Activated T-cell treated with anti-CD3 and anti-CD28 coated beads, Interleukin-2, amount 50 U/mL, for 4 hours (primary cell): ENCODE measurements at places on chromosomes 16 and 17.
A peak's percentile ranks its signal among the peaks of the same experiment; 100 is the strongest.

- no peak for DNase-seq
Observed at GRCh38 chr17:10116267-10116666, 82.1 kb downstream of the GAS7 start.

DNA sequence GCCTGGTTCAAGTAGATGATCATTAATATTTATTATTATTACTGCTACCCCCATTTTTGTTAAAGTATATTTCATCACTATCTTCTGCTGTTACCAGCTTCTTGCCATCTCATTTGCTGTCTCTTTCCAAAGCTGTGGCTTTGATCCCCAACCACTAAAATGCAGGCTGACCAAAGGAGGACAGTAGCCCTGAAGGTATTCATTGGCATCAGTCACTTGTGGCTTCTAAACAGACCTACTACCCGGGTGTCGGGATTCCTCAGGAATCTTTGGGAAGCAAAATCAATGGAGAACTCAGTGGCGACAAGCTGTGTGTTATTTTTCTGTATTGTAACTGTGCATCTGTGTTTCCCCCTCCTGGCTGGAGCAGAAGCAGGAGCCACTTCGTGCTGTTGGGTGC, 379.2 kb upstream of the ERCC4 start:
- no peak for DNase-seq

DNA sequence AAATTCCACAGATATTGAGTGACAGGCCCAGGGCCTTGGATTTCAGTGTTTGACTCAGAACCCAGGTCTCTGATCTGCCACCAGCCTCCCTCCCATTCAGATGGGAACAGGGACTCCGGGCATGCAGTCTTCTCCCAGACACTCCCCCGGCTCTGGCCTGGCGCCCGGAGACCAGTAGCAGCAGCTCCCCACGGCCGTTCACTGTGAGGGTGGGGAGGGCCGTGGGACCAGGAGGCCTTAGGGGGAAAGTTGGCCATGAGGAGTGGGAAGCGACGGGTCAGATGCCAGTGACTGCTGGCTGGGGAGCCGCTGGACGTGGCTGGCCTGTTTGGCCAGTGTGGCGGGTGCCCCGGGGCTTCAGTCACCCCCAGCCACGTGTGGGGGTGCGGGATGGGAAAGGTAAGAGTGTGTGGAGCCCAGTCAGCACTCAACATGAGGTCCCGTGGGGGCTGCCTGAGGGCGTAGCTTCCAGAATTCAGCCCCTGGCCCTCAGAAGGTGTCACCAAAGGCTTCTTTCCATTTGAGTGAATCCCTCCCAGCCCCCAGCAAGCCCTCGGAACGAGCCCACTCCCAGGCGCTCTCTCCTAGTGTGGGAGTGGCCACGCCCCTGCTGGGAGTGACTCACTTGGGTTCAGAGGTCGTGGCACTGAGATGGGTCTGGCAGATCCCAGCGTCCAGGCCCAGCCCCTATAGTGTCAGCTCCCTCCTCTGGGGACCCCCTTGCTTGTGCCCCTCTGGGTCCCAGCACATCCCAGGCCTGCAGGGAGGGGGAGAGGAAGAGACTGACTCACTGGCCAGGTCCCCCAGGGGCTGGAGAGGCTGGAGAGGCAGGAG, 309.4 kb downstream of the SEC14L1 start:
- peak; percentile 67 for DNase-seq

DNA sequence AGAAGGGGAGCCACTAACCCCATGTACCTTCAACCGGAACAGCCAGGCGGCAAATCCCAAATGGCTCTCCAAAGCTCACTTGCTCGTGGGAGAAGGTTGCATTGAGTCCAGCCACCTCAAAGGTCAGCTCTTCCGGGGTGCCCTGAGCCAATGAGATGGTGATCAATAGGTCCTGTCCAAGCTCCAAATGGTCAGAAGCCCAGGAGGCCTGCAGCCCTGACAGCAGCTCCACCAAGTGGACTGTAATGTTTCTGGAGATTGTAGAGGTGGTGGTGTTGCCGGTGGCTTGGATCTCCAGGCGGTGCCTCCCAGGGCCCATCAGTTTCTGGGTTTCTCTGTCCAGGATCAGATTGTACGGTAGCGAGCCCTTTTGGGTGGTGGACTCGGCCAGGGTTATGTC, 39.9 kb upstream of the BCO1 start:
- no peak for DNase-seq

GRCh38 chr16:67190041-67190440, at the start of gene EXOC3L1:
Gene EXOC3L1 (minus strand): TSS chr16:67190136. CDS start chr16:67189676, 460 bp downstream.
- DNase-seq = no peak

DNA sequence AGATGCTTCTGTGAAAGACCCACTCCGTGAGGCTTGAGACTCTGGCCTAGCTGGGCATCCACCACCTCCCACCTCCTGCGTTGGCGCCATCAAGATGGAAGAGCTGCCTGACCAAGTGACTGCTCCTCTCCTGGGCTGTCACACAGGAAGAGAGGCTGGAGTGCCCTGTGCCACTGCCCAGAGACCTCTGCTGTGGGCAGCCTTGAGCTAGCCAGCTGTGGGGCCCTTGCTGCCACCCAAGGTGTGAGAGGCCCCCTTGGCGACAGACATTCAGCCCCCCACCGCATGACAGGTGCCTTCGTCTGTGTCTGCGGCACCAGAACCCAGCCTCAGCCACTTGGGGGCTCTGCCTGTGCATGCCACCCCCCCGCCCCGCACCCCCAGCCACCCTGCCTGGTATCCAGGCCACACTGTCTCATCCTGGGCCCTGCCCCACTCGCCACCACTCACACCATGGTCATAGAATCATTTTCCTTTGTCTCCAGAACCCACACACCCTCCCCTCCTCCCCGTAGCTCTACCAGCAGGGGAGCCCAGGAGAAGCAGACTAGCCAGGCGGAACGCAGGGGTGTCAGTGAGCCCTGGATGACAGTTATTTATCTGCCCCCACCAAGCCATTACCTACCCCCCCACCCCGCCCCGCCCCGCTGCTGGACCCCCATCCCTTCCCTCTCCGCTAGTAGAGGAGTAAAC, 120.9 kb upstream of the LHX1 start:
- no peak for DNase-seq

DNA sequence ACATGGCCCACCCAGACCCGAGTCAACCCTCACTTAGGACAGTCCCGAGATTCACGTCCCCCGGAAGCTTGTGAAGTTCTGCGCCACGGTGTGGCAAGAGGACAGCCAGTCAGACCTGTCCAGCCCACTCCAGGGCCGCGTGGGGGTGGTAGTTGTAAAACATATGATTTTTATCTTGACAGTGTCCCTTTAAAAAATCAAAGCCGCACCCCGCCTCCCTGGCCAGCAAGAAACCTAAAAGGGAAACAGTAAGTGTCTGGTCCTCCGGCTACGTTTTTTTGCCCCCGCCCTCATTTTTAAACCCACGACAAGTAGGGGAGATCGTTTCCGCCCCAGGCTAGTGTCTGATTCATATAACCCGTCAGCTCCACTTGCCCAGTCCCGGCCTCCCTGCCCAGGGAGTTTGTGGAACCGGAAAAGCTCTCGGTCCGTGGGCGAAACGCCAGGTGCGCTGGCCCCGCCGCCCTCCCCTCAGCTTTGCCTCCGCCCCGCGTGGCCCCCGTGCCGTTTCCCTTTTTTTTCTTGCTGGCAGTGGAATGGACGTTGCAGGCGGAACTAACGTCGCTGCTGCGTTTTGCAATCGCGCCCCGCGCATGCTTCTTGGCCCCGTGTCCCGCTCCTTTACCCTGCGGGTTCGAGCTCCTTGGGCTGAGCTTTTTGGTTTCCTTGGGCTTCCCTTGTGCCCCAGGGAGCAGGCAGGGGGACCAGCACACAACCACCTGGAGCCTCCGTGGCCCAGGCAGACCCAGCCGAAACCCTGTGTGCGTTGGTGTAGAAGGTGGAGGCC, 13.3 kb upstream of the NUDT16L1 start:
- no peak for DNase-seq

DNA sequence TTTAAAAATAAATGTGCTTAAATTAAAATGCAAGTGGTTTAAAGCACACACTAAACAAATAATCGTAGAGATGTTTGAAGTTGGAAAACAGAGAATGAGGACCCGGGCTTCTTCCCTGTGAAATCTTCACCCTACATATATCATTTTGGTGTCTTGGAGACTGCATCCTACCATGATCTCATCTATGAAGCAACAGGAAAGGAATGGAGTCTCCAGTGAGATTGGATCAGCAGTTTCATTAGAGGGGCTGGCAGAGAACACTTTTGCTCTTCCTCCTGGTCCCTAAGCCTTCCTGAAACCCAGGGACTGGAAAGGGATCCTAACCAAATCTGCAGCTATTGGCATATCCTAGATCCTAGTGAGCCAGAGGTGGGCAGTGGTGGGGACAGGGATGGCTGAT, 85.0 kb downstream of the GRIN2A start:
- DNase-seq = no peak

GRCh38 chr17:807523-808294, 25.6 kb downstream of the MRM3 start:
- no peak for DNase-seq

GRCh38 chr16:30887927-30888326, 6.0 kb downstream of the BCL7C start:
- no peak for DNase-seq

GRCh38 chr17:75459246-75459589, 2.8 kb downstream of the TMEM94 start:
- no peak for DNase-seq

- no peak for DNase-seq
Observed at GRCh38 chr17:82776454-82776853, 24.6 kb downstream of the TBCD start.

GRCh38 chr17:20159406-20160069, 150.4 kb downstream of the SPECC1 start:
- DNase-seq = no peak

GRCh38 chr16:56713794-56714193, 16.1 kb upstream of the NUP93 start:
- DNase-seq = no peak

DNA sequence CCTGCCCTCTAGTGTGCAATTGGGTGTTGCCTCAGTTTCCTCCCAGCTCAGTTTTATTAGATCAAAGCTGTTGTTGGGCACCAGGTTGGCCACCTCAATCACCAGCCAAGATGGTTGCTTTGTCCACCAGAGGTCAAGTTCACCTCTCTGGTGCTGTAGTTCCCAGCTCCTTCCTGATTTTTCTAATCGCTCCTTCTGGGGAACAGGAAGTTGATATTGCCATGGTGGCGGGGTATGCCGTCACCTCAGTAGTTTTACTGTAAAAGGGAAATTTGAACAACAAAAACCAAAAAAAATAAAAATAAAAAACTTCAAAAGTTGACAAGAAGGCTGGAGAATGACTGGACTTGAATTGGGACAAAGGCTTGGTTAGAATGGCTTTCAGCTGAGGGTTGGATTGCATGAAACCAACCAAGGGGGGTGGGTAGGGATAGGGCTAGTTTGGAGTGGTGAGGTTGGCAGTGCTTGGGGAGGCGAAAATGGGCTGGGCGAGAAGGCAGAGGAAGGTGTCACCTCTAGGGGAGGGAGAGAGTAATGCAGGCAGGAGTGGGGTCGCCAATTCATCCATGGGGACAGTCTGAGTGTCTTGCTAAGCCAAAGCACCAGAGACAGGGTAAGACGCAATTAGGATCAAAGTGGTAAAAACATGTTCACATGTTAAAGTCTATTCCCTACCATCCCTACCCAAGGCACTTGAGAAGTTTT, 6.2 kb downstream of the EFNB3 start:
- DNase-seq = no peak

- no peak for DNase-seq
Observed at GRCh38 chr16:74450236-74450635, 29.0 kb upstream of the CLEC18B start.

DNA sequence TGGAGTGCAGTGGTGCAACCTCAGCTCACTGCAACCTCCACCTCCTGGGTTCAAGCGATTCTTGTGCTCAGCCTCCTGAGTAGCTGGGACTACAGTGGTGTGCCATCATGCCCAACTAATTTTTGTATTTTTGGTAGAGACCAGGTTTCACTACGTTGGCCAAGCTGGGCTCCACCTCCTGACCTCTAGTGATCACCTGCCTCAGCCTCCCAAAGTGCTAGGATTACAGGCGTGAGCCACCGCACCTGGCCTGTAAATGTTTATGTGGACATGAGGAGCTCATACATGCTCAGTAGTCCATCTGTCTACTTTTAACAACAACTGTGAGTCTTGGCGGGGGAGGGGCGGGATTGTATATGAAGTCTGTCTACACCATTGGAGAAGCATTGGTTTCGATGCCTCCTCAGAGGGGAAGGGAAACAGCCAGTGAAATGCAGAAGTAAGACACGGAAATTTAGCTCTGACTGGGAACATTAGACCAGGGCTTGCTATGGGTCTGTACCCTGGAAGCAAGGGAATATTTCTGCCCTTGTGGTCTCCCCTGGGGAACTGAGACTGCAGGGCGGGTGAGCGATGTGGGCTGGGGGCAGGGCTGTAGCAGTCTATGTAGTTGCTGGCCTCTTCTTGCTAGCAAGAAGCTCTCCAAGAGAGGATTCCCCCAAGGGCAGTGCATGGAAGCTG, 9.3 kb downstream of the NUBP1 start:
- no peak for DNase-seq

DNA sequence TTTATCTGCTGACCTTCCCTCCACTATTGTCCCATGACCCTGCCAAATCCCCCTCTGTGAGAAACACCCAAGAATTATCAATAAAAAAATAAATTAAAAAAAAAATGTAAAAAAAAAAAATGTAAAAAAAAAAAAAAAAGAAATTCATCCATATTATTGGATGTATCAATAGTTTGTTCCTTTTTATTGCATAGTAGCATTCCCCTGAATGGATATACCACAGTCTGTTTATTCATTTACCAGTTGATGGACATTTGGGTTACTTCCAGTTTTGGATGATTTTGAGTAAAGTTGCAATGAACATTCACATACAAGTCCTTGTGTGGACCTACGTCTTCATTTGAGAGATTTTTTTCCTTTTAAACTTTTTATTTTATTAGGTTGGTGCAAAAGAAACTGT, 94.0 kb downstream of the PITPNC1 start:
- no peak for DNase-seq

DNA sequence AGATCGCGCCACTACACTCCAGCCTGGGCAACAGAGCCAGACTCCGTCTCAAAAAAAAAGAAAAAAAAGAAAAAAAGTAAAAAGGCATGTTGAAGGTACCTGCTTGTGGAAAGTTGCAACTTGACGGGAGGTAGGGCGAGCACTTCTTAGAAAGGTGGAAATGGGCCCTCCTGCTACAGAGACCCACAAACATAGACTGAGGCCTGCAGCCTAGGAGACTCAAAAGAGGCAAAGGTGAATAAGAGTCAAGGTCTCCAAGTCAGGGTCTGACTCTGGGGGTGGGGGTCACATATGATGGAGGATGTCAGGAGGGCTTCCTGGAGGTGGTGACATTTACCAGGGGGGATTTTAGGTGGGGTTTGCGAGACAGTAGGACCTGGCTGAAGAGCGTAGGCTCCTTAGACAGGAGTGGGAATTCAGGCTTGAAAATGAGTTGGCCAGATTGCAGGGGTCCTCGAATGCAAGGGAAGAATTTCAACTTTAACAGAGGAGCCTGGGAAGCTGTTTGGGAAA, 303.0 kb downstream of the SEC14L1 start:
- no peak for DNase-seq

DNA sequence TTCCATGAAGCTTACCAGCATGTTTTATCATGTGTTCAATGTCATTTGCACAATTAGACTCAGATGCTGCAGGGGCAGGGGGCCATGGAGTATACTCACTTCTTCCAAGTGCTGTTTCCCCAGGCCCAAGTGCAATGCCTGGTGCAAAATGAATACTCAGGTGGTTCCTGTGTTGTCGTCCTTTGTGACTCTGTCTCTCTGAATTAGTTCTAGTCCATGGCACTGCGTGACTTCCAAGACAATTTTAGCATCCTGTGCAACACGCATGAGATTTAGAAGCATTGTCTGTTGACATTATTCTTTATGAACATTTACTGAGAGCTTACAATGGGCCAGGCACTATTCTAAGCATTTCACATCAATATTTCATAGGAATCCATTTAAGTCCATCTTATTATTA, 769.7 kb upstream of the RBFOX1 start:
- DNase-seq = no peak

GRCh38 chr17:36074365-36074764, 10.3 kb downstream of the CCL18 start:
- DNase-seq = no peak
